ENCODE measurements at places on chromosomes 12 and 14. TPM values are rescaled to one million over a fixed set of nuclear protein-coding genes. Genes with fewer than 3 reads are reported as not detected.

GRCh38 chr12:6333029-6333428, 8.8 kb downstream of the TNFRSF1A start:
- peak overlapping the region; percentile 92 for H3K27ac ChIP-seq
- no peak overlapping the region for H3K4me3 ChIP-seq
- no peak for DNase-seq
- H3K27me3 ChIP-seq = no peaks in the 10 kb centered on the region
- H3K36me3 ChIP-seq = peaks cover 21% of the 10 kb centered on the region

GRCh38 chr12:116990971-116991966, 80.5 kb downstream of the FBXW8 start:
- no peaks in the 10 kb centered on the region for H3K4me1 ChIP-seq
- DNase-seq = no peak

DNA sequence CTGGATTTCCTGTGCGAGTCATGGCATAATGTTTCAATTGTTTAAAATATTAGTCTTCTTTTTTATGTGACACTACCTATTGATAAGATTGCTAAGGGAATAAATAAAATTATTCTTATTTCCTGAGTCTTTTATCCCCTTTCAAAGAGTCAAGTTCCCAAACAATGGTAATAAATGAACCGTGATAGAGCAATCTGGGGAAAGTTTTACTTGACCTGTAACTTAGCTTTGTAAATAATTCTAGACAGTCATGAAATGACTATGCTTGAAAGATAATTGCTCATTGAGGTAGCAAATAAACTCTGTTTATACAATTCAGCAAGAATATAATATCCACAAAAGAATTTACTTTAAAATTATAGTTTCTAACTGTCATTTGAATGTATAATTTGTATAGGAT, 82.1 kb downstream of the TSPAN8 start:
- H3K4me3 ChIP-seq = no peak overlapping the region
- no peaks in the 10 kb centered on the region for H3K36me3 ChIP-seq
- no peaks in the 10 kb centered on the region for H3K27me3 ChIP-seq
- H3K4me1 ChIP-seq = no peaks in the 10 kb centered on the region
- no peak overlapping the region for H3K27ac ChIP-seq
- no peak for DNase-seq

- H3K4me1 ChIP-seq = no peaks in the 10 kb centered on the region
- no peaks in the 10 kb centered on the region for H3K36me3 ChIP-seq
- H3K27me3 ChIP-seq = no peaks in the 10 kb centered on the region
- no peak for DNase-seq
Measured at GRCh38 chr12:13570005-13570694, 373.6 kb downstream of the EMP1 start.

DNA sequence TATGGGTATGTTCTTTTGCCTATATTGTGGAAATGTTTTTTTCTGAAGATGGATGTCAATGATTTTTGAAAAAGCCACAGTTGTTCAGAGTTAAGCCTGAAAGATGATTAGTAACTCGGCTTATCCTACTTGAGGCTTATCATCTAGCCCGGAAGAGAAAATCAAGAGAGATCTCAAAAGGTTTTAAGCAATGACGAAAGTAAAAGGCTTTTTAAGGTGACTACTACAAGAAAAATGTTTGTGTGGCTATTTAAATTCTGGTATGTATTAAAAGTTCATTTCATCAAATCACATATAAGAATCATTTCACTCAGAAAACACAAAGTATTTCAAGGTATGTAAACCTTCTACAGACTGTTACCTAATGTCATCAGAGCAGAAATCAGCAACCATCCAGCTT, 40.2 kb downstream of the HEATR5A start:
- no peak overlapping the region for H3K4me3 ChIP-seq
- H3K36me3 ChIP-seq = peaks cover 4% of the 10 kb centered on the region
- DNase-seq = no peak
- no peak overlapping the region for H3K27ac ChIP-seq
- H3K4me1 ChIP-seq = no peaks in the 10 kb centered on the region
- H3K27me3 ChIP-seq = no peaks in the 10 kb centered on the region

The ASPG gene
- total RNA-seq = not detected

The NELL2 gene
- total RNA-seq = 414 TPM

The GPR84 gene
- 3.9 TPM for total RNA-seq

Data from naive thymus-derived CD4-positive, alpha-beta T cell (primary cell).